ENCODE measurements at places on chromosomes 3 and 15.

GRCh38 chr3:3586843-3587646, 212.2 kb upstream of the LRRN1 start:
- DNase-seq: no peak

DNA sequence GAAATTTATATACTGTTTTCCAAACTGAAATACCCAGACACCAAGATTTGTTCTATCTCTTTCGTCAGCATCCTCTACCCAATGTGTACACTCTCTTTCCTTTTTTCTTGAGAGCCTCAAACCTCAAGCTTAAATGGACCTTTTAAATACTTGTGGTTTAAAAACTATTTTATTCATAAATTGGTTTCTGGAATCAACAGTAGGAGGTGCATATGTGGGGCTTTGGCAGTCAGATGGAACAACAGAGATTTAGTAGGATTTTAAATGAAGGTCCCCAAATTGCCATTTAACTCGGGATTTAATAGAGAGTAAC, 33.2 kb downstream of the ANXA2 start:
- no peak for DNase-seq

DNA sequence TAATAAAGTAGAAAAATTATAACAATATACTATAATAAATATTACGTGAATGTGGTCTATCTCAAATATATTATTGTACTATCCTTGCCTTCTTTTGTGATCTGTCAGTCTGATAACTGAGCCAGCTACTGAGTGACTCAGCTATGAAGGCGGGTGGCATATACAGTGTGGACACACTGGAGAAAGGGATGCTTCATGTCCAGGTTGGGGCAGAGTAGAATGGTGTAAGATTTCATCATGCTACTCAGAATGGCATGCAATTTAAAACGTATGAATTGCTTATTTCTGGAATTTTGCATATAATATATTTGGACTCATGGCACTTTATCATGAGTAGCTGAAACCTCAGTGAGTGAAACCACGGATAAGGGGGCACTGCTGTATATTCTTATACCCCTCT, 172.9 kb upstream of the TBC1D5 start:
- no peak for DNase-seq

GRCh38 chr3:149902498-149903139, 68.1 kb downstream of the PFN2 start:
- DNase-seq: no peak

GRCh38 chr15:80216911-80217310, 35.1 kb downstream of the CTXND1 start:
- no peak for DNase-seq

- DNase-seq: no peak
Observed at GRCh38 chr3:116469546-116469945, 24.3 kb upstream of the LSAMP start.

DNA sequence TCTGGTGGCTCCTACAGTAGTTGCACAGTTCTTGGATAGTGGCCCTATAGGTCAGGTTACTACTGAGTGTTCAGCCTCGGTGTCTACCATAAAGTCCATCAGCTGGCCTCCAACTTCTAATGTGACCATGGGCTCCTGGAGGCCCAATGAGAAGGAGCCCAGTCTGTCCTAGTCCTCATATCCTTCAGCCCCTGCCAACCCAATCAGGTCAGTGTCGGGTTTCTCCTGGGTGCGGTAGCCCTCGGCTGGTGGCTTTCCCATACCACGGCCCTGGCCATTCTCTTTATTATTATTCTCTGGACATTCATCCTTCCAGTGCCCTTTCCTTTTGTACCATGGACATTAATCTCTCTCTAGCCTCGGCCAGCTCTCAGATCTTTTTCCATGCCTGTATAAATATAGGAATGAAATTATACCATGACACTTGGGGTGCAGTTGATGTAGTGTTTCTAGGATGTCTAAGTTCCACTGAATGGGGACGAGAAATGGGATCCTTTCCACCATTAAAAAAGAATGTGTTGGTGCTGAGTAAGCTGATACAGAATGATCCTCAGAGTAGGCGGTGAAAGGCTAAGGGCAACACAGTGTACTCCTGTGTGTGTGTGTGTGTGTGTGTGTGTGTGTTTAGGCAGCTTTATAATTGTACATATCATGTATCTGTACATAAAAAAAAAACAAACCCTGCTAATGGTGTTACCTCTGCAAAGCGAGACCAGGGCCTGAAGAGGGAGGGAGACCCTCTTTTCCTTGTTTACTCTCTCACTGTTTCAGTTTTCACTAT, 19.3 kb upstream of the NOX5 start:
- DNase-seq: no peak

DNA sequence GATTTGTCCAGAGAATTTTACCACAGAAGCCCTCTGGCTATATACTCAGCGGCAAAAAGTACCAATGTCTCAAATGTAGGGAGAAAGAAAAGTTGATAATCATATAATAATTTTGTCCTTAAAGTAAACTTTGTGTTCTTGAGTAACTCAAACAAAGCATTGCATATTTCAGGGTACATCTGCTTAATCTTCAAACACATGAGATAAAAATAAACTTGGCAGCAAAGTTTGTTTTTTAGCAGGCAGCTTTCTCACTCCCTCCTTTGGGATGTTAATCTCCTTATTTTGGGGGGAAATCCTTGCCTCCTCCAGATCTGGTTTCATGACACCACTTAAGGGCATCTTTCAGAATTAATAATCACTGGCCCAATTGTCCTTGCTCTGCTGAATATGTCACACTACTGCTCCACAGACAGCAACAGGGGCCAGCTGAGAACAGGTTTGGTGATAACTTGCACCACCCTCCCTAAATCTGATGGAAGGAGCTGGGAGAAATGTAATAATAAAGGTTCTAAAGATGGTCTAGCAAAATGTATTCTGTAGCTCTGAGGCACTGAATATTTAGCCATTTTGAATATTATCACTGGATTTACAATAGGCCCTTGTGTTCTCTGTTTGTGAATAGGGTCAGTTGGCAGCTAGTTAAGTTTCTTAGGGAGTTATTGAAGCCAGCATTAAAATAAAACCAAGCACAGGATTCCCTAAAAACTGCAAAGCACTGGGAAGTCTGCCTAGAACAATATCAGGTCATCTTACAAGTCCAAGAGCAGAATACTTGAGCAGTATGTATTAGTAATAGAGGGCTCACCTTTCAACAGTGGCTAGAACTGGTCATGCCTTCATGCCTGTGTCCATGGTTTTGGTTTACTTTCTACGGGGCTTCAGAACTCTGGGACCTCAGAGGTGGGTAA, 79.2 kb downstream of the EFL1 start:
- no peak for DNase-seq

DNA sequence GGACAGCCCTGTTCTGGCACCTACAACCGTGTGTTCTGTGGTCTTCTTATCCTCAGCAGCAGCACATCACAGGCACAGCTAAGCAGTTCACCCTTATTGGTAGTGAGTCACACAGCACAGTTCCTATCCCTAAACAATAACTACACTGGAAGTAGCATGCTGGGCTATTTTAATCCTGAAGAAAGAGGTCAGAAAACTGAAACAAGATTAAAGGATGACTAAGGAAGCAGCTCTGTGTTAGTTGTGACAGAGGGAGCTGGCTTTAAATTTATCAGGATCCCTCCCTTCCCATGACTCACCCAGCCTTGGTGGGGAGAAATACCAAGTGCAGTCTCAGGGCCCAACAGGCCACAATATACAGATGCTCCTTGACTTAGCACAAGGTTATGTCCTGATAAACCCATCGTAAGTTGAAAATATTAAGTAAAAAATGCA, 144.3 kb downstream of the ERC2 start:
- DNase-seq: no peak

- no peak for DNase-seq
Observed at GRCh38 chr15:35757765-35758164, 211.8 kb upstream of the DPH6 start.

DNA sequence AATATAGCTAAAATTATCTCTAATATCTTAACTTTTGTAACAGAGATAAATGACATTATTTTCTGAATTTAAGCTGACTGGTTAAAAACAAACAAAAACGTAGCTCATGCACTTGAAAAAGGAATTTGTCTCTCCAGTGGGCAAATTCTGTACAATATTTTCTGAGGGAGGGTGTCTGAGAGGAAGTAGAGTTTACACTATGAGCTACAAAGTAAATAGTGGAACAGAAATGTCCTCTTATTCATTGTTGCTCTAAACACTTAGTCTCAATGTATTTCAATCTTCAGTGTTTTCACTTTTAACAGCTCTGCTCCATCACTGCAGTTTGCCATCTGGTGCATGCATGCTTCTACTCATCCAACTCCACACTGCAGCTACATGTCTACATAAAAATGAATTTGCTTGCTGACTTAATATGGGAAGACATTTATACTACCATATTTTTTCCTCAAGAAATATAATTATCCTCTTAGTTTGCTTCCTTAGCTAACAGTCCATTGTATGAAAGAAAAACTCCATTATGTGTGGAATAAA, 817.4 kb upstream of the LMCD1 start:
- no peak for DNase-seq

GRCh38 chr3:43894176-43895049, 203.7 kb downstream of the ABHD5 start:
- DNase-seq: peak; percentile 13

GRCh38 chr15:82159922-82160321, 102.6 kb downstream of the EFL1 start:
- DNase-seq: no peak

DNA sequence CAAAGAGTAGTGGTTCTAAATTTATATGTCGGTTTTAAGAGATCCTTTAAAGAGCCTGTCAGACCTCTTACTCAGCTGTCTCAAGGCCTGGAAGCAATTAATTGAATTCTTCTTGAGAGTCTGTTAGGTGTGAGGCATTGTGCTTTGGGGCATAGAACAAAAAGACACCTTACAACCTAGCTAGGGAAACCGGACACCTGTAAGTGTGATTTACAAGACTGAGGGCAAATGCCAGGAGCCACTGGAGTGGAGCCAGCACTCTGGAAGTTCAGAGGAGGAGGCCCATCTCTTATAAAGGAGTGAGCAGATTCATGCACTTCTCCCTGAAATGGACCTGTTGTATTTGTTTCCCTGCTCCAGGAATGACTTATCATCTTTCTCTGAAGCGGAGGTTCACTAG, 97.7 kb upstream of the NUDT16 start:
- DNase-seq: no peak

DNA sequence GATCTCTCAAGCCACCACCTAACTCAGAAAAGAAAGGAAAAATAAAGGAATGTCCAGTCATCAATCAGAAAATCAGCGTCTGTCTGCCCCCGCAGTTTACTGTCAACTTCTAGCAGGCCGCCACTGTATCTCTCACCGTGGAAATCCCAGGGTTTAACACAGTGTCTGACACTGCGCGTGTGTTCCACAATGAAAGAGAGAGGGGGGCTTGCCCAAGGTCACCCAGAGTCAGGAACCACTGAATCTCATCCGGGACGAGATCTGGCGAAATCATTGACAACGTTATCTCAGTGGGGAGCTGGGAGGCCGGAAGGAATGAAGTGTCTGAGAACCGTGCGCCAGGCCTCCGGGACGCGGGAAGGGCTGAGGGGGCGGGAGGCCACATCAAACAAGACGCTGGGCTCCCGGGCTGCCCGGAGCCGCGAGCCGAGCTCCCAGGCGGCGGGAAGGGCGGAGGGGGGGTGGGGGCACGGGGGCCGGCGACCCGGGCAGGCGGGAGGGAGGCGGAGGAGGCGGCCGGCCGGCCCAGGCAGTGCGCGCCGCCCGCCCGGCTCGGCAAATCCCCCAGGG, 2.2 kb upstream of the HES1 start:
- no peak for DNase-seq

GRCh38 chr3:194379231-194379630, 9.7 kb upstream of the LRRC15 start:
- no peak for DNase-seq

DNA sequence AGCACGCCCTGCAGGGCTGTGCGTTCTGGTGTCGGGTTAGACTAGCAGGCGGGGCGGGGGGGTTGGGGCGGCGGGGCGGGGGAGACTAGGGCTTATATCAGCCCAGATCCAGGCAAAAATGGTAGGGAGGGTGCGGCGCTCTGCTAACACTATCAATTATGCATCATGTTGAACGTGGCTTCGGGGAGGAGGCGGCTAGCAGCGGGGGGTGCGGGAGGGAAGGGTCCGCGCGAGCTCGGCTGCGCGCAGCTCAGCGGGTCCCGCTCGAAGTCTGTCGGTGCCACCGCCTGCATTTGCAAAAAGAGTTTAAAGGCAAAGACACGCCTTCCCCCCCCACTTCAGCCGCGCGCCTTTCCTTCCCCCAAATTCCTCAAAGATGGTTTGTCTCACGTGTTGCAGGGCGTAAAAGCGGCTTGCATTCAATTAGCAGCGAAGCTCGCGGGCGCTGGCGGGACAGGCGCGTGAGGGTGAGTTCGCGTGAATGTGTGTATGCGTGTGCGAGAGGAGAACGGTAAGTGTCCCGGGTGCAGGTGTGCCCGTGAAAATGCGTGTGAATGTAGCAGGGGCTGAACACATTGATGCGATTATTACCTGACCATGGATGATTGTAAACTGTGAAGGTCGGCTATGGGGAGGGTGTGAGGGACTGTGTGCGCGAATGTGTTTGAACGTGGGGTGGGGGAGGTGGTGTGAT, at the start of gene ISLR2:
Gene ISLR2 (plus strand): TSS at position 432 of the 694 bp plus-strand sequence. CDS start 2,169 bp downstream, outside the sequence.
- no peak for DNase-seq

DNA sequence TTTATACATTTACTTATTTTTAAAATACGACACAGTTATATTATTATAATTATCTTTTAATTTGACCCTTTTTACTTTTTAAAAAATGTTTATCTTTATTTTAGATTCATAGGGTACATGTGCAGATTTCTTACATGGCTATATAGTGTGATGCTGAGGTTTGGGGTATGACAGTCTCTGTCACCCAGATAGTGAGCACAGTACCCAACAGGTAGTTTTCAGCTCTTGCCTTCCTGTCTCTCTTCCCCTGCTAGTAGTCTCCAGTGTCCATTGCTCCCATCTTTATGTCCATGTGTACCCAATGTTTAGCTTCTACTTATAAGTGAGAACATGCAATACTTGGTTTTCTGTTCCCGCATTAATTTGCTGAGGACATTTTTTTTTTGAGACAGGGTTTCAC, 21.8 kb upstream of the KCNMB2 start:
- no peak for DNase-seq

GRCh38 chr3:117706037-117706436, 996.5 kb downstream of the TUSC7 start:
- DNase-seq: no peak

DNA sequence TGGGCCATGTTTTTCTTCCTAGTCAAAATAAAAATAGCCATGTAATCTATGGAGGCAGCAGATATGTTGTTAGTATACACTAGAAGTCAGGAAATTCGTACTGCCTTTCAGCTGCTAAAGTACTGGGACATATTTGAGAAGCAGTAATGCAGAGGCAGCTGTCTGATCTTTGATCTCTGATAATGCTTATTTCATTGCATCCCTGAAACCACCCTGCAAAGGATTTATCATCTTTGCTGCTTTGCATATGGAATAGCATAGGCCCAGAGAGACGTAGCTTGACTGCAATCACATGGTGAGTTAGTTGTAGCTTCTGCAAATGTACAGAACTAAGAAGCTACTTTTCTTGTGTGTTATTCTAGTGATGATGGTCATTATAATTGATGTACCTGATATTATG, 52.4 kb downstream of the RBM6 start:
- DNase-seq: no peak

GRCh38 chr15:74194572-74195559, 7.7 kb downstream of the STRA6 start:
- no peak for DNase-seq

All from nucleus accumbens (tissue), 56 donors.